ENCODE measurements at places on chromosomes 3 and 15.

- no peak for DNase-seq
Measured at GRCh38 chr3:184805351-184806038, 6.5 kb upstream of the VPS8 start.

- no peak for DNase-seq
Measured at GRCh38 chr3:71876135-71877105, 91.5 kb upstream of the PROK2 start.

DNA sequence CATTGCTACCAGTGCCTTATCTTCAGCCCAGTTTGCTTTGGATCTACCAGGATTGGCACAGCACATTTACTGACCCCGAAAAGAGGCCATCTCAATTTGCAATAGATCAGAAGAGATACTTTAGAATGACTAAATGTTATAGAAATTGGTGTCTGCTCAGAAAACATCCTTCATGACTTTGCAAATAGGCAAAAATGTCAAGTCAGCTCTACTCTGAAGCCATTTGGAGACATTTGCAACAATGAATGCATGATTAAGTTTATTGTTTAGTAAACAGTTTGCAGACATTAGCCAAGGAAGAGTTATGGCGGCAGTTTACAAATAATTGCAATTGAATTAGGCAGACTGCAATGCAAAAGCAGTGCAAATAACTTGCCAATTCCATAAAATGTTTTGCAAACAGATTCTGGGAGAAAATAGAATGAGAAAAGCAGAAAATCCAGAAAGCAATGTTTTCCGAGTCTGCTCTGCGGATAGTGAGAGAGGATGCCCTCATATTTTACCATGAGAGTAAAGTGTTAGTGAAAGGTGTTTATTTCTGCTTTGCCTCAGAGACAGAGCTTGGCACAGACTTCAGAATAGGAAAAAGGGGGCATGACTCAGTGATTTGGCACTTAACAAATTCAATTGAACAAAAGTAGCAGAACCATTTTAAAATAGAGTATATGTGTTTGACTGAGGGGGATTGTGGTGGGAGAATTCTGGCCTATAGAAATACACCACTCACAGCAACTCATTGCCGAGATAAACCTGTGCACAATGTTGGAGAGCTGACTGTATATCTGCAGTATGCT is 334.9 kb upstream of the NR2F2 start:
- peak; percentile 10 for DNase-seq

GRCh38 chr3:122730240-122730639 is 49.6 kb downstream of the PARP14 start:
- DNase-seq: no peak

- peak; percentile 23 for DNase-seq
Measured at GRCh38 chr15:26970712-26971210, at the start of gene GABRG3. Gene GABRG3 (plus strand): TSS chr15:26971181.

GRCh38 chr15:88256279-88257230 is at the start of gene NTRK3:
Gene NTRK3 (minus strand): TSS chr15:88256739. CDS start chr15:88256153, 586 bp downstream.
- peak; percentile 29 for DNase-seq

GRCh38 chr3:69865925-69866679 is 126.8 kb downstream of the MITF start:
- DNase-seq: no peak

GRCh38 chr15:89361451-89362202 is 27.0 kb upstream of the POLG start:
- peak; percentile 48 for DNase-seq

GRCh38 chr3:63654211-63654610 is 1.7 kb downstream of the SNTN start:
- DNase-seq: peak; percentile 49

DNA sequence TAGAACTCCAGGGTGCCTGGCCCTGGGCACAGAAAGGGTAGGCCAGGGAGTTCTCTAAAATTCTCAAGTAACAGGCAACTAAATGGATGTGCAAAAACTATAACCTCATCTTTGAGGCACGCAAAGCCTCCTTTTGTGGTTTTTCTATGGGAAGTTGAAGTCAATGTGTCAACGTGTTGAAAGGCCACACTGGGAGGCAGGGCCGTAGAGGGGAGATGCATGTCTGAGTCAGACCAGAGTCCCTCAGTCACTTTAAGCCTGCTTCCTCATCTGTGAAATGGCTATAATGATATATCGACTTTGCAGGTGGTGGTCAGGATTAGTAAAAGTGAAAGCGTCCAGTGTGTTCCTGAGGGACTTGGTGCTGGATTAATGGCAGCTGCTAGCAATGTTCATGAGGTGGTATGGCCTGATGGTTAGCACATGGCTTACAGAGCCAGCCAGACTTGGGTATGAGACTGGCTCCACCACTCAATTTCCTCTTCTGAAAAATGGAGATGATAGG is 17.0 kb downstream of the TGM5 start:
- peak; percentile 80 for DNase-seq

GRCh38 chr15:70920981-70921696 is 28.5 kb downstream of the LRRC49 start:
- no peak for DNase-seq

All from fibroblast of skin of right quadriceps (primary cell).